ENCODE measurements at places on chromosomes 2 and 18.

DNA sequence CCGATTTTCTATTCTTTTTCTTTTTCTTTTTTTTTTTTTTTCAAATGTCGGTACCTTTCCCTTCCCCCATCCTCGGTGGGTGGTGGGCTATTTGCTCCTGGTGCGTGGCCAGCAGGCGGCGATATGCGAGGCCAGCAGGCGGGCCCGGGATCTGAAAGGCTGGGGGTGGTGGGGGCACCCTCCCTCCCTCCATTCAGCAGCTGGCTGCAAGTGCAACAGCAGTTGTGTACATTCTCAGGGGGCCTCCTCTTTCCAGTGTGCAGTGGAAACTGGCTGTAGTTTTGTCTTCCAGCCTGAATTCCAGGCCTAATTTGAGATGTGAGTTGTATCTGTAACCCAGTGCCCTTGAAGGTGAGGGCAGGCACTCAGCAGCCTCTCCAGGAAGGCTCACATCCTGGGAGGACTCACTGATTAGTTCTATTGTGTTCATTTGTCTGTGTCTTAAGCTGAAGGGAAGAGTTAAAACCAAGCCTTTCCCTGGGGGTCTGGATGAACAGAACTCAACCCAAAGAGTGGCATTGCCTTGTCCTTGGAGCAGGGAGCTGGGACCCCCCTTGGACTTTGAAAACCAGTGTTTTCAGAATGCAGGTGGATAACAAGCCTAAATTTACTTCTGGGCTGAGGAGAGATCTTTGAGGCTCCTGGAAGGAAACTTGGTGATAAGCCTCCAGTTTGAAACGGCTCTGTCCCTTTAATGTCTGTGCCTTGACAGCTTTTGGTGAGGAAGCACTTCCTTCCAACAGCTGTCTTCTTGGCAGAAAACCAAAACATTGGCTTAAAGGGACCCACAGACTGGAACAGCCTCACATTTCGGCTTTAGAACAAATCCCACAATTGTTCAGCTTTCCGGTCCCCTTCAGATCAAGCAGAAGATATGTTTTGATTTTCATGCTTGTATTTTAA, 3.3 kb downstream of the MYCN start:
- DNase-seq, result no peak

GRCh38 chr2:151983221-151983620, 115.6 kb downstream of the CACNB4 start:
- DNase-seq, result no peak

DNA sequence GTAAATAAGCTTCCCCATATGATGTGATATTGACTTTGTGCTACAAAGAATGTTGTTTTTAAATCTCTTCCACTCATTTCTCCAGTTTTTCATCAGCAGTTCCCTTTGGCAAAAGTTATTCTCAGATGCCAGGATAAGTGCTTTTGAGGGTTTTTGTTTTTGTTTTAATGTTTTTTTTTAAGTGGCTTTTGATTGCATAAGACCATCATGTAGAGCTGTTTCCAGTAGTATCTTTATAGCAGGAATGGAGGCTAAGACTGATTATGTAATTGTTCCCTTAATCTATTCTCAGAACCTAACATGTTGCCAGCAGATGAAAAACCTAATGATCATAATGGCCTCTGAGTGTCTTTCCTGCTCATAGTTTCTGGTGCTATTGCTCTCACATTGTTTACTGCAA, 77.9 kb downstream of the CABLES1 start:
- no peak for DNase-seq

DNA sequence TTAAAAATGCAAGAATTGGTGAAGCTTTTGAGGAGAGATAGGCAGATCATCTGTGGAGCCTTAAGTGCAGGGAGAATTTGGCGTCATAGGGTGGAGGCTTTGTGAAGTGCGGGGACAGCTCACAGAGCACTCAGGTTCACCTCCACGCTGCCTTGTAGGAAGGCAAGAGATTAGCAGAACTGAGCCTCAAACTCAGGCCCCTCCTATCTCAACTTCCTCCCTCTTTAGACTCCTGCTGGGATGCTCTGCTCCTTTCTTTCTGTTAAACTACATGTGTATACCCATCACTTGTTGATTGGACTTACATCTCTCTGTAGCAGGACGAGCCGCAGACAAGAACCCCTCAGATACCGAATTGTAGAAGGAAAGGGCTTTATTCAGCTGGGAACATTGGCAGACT, 422.2 kb downstream of the SETBP1 start:
- DNase-seq, result no peak

DNA sequence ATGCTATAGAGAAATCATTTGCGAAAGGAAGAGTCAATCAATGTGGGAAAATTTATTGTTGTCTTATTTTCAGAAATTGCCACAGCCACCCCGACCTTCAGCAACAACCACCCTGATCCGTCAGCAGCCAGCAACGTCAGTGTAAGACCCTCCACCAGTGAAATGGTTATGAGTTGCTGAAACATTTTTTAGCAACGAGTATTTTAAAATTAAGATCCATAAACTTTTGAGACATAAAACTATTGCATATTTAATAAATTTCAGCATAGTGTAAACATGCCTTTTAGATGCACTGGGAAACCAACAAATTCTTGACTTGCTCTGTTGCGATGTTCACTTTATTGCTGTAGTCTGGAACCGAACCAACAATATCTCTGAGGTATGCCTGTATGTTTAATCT, 887.9 kb downstream of the DCDC2C start:
- DNase-seq, result no peak

GRCh38 chr2:23351388-23352141, 33.4 kb upstream of the KLHL29 start:
- peak; percentile 49 for DNase-seq

- DNase-seq, result peak; percentile 36
Observed at GRCh38 chr2:241891988-241892298, 22.4 kb downstream of the RTP5 start.

GRCh38 chr2:175966839-175967238, 35.2 kb downstream of the LNPK start:
- DNase-seq, result no peak

GRCh38 chr2:132936791-132937190, 266.8 kb upstream of the LYPD1 start:
- no peak for DNase-seq

- no peak for DNase-seq
Observed at GRCh38 chr2:47799031-47799609, 16.2 kb downstream of the MSH6 start.

- no peak for DNase-seq
Observed at GRCh38 chr18:23231340-23232021, 96.2 kb downstream of the CABLES1 start.

DNA sequence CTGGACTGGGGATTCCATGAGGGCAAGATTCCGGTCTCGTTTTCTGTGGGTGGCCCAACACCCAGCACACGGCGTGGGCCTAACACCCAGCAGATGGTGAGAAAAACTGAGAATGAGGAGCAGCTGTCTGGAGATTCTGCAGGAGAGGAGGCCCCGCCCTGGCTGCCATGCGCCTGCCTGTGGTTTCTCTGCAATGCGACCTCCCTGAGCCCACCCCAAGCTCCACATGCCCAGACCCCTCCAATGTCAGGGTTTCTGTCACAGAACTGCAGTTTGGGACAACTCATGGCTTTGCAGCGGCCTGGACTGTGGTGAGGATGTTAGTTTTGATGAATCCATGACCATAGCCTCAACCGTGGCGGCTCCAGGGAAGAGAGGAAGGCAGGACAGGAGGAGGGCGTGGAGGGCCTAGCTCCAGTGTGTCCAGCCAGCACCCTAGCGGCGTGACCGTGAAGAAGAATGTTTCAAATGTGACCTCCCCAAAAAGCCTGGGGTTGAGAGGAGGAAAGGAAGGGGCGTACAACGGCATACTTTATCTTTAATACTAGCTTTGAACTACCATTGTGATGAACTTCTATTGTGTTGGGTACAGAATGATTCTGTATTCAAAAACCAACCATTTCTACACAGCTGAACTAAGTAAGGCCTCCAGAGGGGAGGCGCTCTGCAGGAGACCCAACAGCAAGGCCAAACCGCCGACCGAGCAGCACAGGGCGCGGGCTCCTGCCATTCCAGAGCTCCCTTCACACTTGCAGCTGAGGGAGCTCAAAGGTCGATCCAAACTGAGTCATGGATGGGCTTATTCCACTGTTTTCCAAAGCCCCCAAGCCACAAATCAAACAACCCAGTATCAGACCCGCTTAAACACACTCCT, 3.4 kb downstream of the PXDN start:
- no peak for DNase-seq

DNA sequence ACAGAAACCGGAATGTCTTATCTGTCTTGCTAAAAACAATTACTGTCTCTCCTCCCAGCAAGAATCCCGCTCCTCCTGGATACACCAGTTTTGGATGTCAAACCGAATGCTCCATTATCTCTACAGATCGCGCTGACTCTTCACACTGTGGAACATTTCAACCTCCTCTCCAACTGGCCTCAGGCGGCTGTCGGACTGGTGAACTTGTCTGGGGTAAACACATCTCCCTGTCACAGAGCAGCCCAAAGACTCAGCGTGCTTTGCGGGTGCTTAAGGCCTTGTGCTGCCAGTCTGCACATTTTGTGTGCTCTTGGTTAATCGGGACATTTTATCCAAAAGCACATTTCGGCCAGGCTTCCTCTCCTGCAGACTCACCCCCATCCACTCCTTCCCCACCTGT, 173.1 kb downstream of the ICOS start:
- DNase-seq, result no peak

GRCh38 chr2:28568533-28568932, 72.7 kb downstream of the PLB1 start:
- no peak for DNase-seq

Data from NCI-H510A treated with DMSO at 0.1 percent for 48 hours (cell line).